ENCODE measurements at places on chromosomes 6 and 20.

GRCh38 chr6:121335087-121336008 lies 1.1 kb upstream of the TBC1D32 start:
- no peak for DNase-seq

DNA sequence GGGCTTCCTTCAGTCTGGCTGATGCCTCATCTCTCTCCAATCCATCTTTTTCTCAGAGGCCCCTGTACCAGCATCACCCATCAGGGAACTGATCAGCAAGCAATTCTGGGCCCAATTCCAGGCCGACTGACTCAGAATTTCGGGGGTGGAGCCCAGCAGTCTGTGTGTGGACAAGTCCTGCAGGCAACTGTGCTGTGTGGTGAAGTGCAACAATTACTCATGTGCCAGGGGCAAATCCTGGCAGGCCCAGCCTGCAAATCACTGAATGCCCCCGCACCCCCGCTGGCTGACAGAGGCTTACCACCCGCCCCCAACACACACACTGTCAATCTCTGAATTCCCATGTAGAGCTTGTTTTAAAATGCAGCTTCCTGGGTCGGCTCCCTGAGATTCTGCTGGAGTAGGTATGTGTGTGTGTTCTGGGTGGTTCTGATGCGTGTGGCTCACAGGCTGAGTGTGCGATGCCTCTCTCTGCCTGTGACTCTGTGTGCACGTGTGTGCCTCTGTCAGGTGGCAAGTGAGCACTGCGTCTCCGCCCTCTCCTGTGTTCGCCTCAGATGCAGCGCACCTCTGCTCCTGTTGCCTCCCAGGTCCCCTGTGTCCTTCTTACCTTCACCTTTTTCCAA lies 45.4 kb downstream of the SSR1 start:
- DNase-seq: no peak

GRCh38 chr6:86888301-86888700 lies 49.0 kb upstream of the HTR1E start:
- DNase-seq: no peak

- no peak for DNase-seq
These were observed 53.1 kb upstream of the EIF2S2 start for GRCh38 chr20:34165018-34165619.

GRCh38 chr20:16555754-16556153 lies 17.5 kb downstream of the KIF16B start:
- no peak for DNase-seq

Data from NCI-H1092 (cell line).